ENCODE measurements at places on chromosomes 6 and 20.

DNA sequence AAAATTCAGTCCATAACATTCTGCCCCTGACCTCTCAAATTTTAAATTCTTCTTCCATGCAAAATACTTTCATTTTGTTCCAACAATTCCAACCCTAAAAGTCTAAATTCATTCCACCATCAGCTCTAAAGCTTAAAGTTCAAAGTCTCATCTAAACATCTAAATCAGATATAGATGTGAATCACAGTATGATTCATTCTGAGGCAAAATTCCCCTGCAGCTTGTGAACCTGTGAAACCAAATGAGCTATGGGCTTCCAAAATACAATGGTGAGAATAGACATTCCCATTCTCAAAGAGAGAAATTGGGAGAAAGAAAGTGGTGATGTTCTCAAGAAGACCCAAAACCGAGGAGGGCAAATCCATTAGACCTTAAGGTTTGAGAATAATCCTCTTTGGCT lies 309.8 kb downstream of the HIVEP2 start:
- no peak for DNase-seq

DNA sequence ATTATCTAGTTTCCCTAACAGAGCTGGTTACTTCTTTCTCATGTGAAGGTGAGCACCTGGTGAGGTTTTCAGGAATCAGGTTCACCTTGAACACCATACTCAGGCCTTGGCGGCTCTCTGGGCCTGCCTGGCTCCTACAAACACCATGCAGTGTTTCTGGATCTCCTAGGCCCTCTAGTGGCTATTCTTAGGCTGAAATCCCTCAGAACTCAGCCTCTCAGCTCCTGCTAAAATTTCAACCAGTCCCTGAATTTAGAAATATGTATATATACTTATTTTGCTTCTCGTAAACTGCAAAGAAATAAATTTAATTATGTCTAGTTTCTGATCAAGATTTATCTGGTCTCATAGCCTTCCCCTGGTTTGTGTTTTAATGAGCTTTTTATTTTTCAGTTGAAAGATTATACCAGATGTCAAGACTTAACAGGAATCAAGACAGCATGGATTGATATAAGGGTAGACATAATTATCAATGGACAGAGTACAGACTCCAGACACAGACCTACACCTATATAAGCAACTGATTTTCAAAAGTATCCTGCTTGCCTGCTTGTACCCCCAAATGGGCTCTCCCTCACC lies 55.9 kb downstream of the ANKEF1 start:
- DNase-seq: no peak

DNA sequence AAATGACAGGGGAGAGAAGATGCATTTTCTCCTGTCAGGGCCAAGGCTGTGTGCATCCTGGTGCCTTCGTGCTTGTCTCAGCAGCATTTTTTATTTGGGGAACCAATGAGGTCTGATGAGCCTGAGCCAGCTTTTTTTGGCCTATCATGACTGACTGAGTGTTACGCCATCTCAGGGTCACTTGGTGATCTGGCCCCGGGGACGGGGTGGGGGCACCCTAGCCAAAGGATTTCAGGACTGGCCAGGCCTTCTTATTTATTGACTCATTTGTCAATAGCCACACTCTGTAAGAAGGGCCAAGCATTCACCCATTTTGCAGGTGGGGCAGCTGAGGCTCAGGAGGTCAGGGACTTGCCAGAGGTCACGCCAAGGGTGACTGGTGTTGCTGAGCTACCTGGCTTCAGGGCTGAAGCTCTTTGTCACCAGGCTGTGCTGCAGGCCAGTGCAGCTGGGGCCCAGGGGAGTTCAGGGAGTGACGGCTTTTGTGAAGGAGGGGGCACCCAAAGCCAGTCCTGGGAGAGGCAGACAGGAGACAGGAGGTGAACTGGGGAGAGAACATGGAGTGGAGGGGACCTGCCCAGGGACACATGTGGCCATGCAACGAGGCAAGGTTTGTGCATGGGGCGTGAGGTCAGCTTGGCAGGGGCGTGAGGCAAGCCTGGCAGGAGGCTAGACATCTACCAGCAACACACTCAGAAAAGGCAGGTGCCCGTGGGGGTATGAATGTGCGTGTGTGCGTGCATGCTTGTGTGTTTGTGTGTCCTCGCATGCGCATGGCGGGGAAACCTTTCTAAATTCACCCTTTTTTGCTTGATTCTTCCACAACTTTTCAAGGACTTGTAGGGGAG lies 31.1 kb downstream of the VSTM2L start:
- DNase-seq: no peak

DNA sequence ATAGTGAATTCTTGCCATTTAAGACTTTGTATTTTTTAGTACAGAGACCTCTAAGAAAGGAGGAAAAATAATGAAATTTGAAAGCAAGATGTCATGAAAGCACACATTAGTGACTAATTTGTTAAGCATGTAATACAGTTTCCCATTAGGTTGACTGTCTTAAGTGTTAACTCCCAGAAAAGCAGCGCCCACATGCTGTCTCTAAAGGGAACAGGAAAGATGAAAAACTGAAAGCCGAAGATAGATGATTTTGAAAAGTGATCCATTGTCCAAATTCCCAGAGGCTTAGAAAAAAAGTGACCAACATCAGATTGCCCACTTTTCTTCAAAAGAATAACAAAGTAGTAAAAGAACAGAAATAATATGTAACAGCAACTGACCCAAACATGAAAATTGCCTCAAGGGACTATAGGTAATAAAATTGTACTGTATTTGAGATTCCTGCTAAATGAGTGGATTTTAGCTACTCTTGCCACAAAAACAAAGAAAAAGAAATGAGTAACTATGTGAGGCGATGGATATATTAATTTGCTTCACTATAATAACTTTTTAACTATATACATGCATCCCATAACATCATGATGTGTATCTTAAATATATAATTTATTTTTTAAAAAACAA lies 83.2 kb upstream of the OGFRL1 start:
- no peak for DNase-seq

GRCh38 chr6:116254297-116255056 lies 602 bp upstream of the TSPYL4 start:
- DNase-seq: no peak

DNA sequence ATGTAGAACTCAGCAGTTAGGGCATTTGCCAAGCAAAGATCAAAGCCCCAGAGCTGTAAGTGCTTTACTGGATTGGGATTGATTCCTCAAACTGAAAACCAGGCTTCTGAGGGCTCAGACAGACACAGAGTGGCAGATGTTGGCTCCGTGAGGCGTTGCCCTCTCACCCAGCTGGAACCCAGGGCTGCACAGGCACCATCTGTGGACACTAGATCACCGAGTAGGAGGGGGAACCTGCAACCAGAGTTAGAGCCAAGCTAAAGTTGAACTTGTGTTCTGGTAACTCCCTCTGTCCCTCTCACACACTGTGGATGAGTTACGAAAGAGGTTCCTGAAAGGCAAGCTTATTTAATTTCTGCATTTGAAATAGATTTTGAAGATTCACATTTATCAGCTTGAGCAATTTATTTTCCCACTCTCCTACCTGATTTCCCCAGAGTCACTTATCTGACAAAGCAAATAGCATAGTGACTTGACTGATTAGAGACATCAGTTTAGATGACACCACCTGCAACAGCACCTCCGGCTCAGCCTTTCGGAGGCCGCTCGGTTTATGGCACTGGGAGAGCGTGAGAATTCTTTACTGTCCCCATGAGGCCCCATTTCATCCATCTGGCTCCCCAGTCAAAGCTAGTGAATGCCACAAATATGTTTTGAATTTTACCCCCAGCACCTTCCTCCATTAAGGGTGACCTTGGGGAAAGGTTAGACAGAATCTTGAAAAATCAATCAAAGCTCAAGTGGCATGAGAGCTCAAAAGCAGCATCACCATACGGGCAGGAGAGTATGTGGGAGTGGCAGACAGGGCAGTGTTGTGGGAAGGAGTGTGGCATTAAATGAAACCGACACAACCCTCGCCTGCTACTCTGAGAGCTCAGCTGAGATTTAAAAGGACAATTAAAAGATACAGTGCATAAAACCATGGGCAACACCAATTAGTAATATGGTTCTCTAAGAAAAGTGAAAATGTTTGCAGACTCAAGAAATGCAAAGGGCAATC lies 48.5 kb downstream of the RPF2 start:
- DNase-seq: no peak

GRCh38 chr6:37897321-37897720 lies 77.8 kb downstream of the ZFAND3 start:
- DNase-seq: no peak

GRCh38 chr6:132096245-132096644 lies 145.1 kb upstream of the CCN2 start:
- no peak for DNase-seq

- no peak for DNase-seq
These were observed 39.2 kb downstream of the PTCHD4 start for GRCh38 chr6:48071833-48072232.

- DNase-seq: no peak
These were observed 27.1 kb downstream of the COL12A1 start for GRCh38 chr6:75178757-75179156.

DNA sequence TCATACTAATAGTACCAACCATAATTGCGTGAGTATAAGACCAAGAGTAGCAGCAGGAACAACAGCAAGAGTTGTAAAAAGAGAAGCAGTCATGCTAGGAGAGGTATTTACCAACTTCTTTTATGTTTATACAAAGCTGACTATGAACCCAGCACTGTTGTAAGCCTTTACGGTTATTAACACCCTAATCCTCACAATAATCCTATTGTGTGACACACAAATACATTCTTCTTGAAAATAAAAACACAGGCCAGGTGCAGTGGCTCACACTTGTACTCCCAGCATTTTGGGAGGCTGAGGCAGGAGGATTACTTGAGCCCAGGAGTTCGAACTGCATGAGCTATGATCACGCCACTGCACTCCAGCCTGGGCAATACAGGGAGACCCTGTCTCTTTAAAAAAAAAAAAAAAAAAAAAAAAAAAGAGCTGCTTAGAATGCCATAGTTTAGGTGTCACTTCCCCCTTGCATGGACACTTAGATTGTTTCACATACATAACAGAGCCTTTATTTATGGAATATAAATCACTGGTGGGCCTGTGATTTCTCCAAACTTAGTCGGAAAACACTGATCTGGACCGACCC lies 20.2 kb downstream of the HCK start:
- no peak for DNase-seq

- no peak for DNase-seq
These were observed 167.1 kb downstream of the KIF6 start for GRCh38 chr6:39558079-39558478.

DNA sequence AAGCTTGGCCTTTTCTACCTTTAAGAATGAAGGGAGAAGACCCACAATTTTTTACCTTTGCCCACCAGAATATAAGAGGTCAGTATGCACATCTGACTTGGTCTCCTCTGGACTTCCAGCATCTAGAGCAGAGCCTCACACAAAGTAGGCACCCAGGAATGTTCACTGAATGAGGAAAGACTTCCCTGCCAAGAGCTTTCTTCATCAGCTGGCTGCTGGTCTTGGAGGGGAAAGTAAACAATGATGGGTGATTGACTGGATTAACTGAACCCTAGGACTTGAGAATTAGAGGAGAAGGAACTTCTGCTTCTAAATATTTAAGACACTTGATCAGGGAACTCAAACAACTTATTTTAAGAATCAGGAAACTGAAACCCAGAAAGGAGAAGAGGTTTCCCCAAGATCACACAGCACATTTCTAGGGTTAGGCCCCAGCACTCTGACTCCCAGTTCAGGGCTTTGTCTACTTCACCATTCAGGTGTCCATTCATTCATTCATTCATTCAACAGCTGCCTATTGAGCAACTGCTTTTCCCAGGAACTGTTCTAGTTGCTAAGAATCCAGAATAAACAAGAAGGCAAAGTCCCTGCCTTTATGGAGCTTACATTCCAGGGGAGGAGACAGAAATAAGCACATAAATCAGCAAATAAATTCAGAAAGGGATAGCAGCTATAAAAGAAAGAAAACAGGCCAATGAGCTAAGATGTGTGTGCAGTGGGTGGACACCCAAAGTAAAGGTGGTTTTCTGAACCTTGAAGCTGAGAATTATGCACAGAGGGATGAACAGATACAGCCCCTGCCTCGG lies 216.9 kb upstream of the LRFN2 start:
- no peak for DNase-seq

DNA sequence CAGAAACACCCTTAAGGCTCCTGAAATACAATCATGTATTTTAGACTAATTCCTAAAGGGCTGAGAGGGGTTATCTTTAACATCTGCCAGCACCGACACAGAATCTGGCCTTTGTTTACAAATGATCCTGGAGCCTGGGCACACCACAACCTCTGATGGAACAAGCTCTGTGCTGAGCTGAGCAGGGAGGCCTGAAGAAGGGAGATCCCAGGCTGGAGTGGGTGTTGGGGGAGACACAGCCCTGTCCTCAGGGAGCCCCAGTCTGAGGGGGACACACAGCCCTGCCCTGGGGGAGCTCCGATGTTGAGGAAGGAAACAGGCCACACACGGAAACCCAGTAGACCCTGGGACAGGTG lies 130.5 kb downstream of the VEGFA start:
- no peak for DNase-seq

- DNase-seq: no peak
These were observed 17.5 kb upstream of the SAMHD1 start for GRCh38 chr20:36969051-36969450.

GRCh38 chr6:110681543-110682459 lies 133.5 kb downstream of the CDK19 start:
- DNase-seq: no peak

DNA sequence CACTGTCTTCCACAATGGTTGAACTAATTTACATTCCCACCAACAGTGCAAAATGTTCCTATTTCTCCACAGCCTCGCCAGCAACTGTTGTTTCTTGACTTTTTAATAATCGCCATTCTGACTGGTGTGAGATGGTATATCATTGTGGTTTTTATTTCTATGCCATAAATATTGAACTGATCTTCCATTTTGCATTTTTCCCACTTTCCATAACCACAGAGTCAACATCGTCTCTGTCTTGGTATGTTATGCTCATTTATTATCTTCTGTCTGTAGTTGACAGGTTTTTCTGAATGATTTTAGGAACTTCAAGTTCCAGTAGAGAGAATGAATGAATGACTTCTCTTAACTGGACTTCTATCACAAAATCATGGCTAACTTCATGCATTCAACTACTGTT lies 259.8 kb downstream of the UST start:
- DNase-seq: no peak

GRCh38 chr20:35467339-35468224 lies 12.2 kb downstream of the CEP250 start:
- no peak for DNase-seq

GRCh38 chr6:154868143-154868594 lies 126.9 kb upstream of the TIAM2 start:
- DNase-seq: no peak

DNA sequence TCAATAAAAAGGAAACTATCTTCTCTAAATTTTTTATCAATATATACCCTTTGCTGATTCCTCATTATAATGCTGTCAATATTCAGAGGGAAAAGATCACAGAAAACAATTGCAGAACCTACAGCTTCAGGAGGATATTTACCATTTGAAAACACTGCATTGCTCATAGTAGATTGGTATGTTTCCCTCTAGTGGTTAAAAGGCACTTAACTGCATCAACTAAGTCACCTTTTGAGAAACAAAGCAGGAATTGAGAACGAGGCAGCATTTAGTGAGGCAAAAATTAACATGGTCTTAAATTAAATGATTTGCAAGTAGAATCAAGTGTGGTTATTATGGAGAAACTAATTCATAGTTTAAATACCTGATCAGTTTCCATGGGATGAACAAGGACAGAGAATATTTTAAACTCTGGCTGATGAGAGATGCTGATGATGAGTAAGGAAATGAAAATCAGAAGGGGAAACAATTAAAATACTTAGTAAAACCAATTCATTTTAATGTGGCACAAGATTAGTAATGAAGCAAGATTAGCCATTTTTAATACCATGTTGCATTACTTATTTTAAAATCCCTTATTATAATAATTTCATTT lies 642.1 kb downstream of the EPHA7 start:
- no peak for DNase-seq

Measured in stimulated activated CD8-positive, alpha-beta memory T cell treated with anti-CD3 and anti-CD28 coated beads, Interleukin-4, amount 100 ng/mL, for 4 hours (primary cell).